ENCODE measurements at places on chromosomes 11 and 22.

GRCh38 chr11:62020661-62021060 is 53.2 kb upstream of the FTH1 start:
- DNase-seq: no peak

DNA sequence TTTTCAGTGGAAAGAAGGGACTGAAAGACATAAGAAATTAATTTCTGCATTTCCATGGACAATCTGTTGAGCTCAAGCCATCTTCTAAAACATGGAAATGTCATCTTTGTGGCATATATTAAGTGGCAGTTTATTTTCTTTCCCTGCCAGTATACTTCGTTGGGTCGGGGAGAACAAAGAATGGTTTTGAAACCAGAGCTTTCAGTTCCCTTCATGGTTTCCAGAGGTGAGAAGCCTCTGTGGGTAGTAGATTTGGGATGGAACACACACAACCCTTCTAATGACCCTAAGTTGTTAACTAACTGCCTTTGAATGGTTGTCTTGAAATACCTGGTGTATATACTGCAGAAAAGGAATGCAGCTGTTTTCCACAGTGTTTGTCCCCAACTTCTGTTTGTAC is 17.6 kb upstream of the GAS2L1 start:
- DNase-seq: no peak

- no peak for DNase-seq
Measured at GRCh38 chr11:74717221-74717969, 13.8 kb downstream of the CHRDL2 start.

- no peak for DNase-seq
Measured at GRCh38 chr11:39780131-39780530, 1679.3 kb downstream of the LRRC4C start.

- DNase-seq: no peak
Measured at GRCh38 chr11:100680070-100680469, 7.0 kb upstream of the ARHGAP42 start.

GRCh38 chr22:44424867-44425693 is 73.0 kb downstream of the RTL6 start:
- no peak for DNase-seq

DNA sequence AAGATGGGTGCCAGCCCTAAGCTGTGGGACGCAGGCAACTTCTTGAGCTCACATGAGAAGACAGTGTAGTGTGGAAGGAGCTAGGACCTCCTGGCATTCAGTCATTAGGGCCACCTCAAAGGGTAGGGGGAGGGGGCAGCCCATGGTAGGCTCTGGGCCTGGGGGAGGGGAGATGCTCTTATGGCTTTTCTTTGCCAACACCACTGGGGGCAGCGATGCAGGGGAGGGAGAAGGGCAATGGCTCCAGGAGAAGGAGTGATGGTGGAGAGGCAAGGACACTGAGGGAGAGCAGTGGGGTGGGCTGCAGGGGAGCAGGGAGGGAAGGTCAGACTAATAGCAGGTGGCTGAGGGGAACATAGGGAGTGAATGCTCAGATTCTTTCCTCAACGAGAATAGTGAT is 63.3 kb upstream of the SUSD2 start:
- no peak for DNase-seq

GRCh38 chr11:47157805-47158204 is 18.9 kb downstream of the ARFGAP2 start:
- DNase-seq: no peak

GRCh38 chr11:132716037-132716436 is 816.3 kb downstream of the OPCML start:
- no peak for DNase-seq

GRCh38 chr11:3073029-3073435 is 15.8 kb upstream of the CARS1 start:
- no peak for DNase-seq

GRCh38 chr22:36546092-36546804 is 17.3 kb upstream of the EIF3D start:
- DNase-seq: peak; percentile 17

- DNase-seq: no peak
Measured at GRCh38 chr22:44131412-44131811, 49.3 kb upstream of the PARVG start.

- DNase-seq: no peak
Measured at GRCh38 chr11:11975201-11976092, 33.0 kb downstream of the DKK3 start.

GRCh38 chr22:31211482-31211861 is 626 bp upstream of the LIMK2 start:
- DNase-seq: no peak

- no peak for DNase-seq
Measured at GRCh38 chr11:46352063-46352841, 5.0 kb downstream of the DGKZ start.

DNA sequence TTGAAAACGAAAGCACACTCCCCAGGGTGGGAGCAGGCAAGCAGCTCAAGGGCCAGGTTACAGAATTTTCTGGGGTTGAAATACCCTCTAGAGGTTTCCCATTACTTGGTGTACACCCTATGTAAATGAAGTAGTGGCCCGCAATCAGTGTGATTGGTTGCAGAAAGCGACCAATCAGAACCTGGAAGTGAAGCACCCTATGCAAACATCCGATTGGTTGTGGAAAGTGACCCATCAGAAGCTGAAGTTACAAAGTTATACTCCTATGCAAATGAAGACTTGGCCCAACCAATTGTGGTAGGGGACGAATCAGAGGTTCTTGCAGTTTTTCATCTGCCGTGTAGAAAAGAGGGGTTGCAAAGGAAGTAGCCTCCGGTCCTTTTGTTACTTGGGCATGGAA is 19.2 kb downstream of the PRR5 start:
- no peak for DNase-seq

GRCh38 chr11:27309046-27309445 is 54.0 kb downstream of the CCDC34 start:
- DNase-seq: no peak

GRCh38 chr11:69348414-69349235 is 54.7 kb downstream of the MYEOV start:
- no peak for DNase-seq

GRCh38 chr11:47131136-47131535 is 45.5 kb downstream of the ARFGAP2 start:
- DNase-seq: no peak

GRCh38 chr11:8905528-8906165 is 5.3 kb upstream of the AKIP1 start:
- DNase-seq: no peak

DNA sequence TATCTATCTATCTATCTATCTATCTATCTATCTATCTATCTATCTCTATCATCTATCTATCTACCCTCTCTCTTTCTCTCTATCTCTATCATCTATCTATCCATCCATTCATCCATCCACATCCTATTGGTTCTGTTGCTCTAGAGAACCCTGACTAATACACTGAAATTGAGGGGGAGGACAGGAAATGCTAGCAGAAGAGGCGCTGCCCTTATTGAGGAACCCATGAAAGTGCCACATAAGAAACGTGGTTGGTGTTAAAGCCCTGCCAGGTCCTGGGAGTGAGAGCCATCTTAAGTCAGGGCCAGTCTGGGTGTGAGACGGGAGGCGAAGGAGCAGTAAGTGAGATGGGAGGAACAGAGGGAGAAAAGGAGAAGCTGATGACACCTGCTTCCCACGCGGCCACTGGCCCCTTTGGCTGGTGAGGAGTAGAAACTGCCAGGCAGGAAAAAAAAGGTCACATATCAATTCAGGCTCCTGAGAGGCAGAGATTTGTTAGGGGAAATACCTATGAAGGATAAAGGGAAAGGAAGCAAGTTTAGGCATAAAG is 87.9 kb upstream of the PLET1 start:
- DNase-seq: no peak

DNA sequence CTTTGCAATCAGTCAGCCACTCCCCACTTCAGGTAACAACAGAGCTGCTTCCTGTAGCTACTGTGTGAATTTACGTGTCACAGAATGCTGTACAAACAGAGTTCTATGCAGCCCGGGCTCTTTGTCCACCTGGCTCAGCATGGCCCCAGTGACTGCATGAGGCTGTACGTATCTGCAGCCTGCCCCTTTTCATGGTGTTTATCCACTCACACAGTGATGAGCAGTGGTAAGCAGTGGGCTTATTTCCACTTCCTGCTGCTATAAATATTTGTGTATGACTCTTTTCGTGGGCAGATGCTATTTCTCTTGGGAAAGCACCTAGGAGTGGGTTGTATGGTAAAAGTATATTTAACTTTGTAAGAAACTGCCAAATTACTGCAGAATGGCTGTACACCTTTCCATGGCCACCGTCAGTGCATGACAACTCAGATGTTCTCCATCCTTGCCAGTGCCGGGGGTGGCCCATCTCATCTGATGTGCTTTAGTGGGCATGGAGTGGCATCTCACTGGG is 43.3 kb downstream of the MYEOV start:
- DNase-seq: no peak

GRCh38 chr22:37281646-37282384 is 493 bp upstream of the CYTH4 start:
- no peak for DNase-seq

GRCh38 chr11:116972691-116973090 is 125.5 kb downstream of the SIK3 start:
- DNase-seq: no peak

DNA sequence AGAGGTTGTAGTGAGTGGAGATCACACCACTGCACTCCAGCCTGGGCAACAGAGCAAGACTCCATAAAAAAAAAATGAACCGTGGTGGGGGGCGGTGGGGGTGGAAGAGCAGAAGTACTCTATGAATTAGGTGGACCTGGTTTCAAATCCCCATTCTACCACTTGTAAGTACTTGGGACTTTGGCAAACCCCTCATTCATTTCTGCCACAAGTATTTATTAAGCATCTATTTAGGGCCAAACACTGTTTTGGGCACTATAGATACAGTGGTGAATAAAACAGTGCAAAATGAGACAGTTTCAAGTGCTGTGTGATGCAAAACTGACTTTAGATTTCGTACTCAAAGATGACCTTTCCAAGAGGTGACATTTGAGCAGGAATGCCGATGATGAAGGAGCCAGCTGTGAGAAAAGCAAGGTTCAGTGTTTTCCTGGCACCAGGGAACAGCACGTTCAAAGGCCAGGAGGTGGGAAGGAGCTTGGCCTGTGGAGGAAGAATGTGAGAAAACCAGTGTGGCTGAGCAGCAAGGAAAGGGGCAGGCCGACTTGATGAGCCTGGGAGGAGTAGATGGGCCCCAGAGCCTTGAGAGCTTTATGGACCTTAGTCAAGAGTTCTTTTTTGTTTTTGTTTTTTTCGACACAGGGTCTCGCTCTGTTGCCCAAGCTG is 1.4 kb upstream of the TMEM134 start:
- no peak for DNase-seq

DNA sequence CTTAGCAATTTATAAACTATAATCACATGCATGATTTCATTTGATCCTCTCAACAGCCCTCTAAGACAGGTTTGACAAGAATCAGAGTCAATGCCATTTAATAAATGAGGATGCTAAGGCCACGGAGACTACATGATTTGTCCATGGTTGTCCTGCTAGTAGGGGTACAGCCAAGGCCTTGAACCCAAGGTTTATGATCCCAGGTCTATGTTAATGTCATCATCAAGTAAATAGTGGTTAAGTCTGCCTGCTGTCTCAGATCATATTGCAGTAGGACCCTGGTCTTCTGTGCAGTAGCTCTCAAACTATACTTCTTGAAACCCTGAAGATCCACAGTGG is 17.7 kb upstream of the SYTL2 start:
- DNase-seq: no peak

- DNase-seq: no peak
Measured at GRCh38 chr11:130964058-130964792, 47.9 kb upstream of the SNX19 start.

- no peak for DNase-seq
Measured at GRCh38 chr22:40289991-40290459, 56.3 kb upstream of the ADSL start.

Measured in NCI-H2081 treated with DMSO at 0.1 percent for 48 hours (cell line).